ENCODE measurements at places on chromosomes 2 and 18.
A peak's percentile ranks its signal among the peaks of the same experiment; 100 is the strongest.

GRCh38 chr2:31390324-31390723 is 24.2 kb downstream of the XDH start:
- DNase-seq = no peak

DNA sequence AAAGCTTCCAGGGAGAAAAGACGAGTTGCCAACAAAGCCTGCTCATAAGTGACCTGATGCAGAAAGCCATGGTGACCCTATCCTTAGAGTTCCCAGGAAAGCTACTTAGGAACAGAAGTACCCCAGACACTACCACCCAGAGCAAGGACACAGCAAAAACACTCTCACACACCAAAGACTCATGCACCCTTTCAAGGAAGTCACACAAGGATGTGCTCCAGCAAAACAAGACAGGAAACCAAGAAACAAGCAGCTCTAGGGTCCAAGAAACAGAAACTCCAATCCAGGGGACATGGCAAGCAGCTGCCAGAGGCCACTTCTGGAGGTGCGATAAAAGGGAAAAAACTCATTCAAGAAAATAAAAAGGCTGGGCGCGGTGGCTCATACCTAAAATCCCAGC is 5.7 kb downstream of the KIF1A start:
- DNase-seq = no peak

GRCh38 chr2:69926849-69927515 is 12.1 kb downstream of the MXD1 start:
- no peak for DNase-seq

DNA sequence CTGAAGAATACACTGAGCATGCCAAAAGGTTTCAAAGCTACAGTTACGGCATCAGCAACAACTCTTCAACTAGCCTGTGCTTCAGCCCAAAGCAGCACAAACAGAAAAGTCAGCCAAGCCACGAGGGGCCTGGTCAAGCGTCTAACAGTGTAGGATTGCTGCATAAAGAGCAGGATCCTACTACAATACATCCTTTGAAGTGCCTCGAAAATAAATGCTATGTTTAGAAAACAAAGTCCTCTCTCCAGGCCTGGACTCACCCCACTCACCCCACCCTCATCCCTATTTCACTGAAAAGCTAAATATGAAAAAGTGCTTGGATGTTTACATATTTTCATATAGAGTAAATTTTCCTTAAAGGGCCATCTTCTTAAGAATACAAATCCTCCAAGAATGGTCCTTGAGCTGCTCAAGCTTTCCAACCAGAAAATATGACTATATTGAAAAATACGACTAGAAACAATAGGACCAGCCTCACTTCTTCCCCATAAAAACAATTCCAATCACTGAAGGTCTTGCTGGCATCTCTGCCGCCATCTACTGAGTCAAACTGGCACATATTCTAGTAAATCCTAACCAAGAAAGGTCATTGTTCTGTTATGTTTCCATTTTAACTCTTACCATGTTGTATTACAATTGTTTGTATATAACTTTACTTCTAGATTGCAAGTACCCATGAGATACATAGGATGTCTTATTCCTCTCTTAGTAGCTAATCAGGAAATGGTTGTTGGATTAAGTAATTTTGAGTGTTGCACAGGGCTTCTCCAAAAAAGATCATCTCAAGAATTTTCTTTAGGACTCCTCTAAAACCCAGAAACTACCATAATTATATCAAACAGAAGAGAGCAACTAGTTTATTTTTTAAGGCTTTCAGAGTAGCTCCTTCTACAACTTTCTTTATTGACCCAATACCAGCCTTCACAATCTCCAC is 63.6 kb downstream of the CLHC1 start:
- DNase-seq = peak; percentile 19

- DNase-seq = no peak
Observed at GRCh38 chr18:49520661-49521145, 33.7 kb upstream of the C18orf32 start.

DNA sequence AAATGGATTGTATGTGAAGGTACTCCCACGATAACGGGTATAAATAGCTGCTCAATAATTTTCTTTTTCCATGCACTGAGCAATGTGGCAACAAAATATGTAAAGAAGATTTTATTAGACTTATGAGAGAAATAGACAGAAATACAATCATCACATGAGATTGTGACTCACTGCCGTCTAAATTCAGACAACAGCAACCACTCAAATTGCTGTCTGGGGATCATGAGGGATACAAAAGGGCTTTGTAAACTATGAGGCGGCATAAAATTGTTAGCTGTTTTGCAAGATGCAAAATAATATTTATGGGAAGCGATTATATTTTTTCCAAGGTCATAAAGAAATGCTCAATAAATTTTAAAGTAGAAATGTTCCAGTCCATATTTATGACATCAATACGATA is 259.1 kb upstream of the AGAP1 start:
- DNase-seq = no peak
